AG09319 (cell line): ENCODE measurements at places on chromosomes 1 and 21.

- DNase-seq: no peak
Observed at GRCh38 chr1:15299179-15299578, 52.2 kb downstream of the FHAD1 start.

- DNase-seq: no peak
Observed at GRCh38 chr1:64505232-64505943, 35.5 kb downstream of the CACHD1 start.

DNA sequence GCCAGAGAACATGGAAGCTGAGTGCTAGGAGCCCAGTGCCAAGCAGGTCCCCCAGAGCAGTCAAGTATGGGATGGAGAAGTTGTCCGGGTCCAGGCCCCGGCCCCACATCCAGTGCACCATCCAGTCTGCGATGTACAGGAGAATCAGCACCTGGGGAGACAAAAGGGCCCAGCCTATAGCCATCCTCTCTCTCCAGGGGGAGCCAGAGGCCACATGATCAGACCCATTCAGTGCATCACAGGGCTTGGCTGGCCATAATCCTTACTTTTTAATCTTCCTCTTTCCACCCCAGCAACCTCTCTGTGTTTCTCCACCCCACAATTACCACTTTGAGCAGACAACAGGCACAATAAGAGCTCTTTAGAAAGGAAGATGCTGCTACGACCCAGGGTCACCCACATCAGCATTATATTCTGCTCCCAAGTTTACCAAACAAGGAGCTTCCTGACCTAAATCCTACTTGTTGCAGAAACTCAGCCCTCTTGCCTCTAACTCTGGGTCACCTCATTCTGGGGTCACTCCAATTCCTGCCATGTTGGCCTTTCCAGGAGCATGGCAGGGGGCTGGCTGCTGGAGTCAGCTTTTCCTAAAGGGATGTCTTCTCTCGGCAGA is 16.4 kb upstream of the RAB29 start:
- DNase-seq: no peak

- DNase-seq: no peak
Observed at GRCh38 chr1:208895181-208895580, 651.0 kb upstream of the PLXNA2 start.

GRCh38 chr1:231628207-231628876 is 1.8 kb downstream of the DISC1 start:
- DNase-seq: no peak

DNA sequence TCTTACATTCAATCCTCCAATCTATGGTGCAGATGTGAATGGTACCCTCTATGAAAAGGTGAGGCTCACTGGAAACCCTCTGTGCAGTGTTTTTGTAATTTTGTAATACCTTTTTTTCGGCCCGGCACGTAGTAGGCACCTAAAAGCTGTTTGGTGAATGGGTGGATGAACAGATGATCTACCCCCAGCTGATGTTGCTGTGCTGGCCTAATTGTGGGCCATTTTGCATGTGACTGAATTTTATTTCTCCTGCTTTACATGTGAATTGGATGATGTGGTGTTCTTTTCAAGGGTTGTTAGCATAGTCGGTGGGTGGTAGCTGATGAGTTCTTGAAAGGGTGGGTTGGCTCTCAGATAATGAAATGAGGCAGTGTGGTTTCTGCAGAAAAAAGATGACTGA is 10.4 kb downstream of the KDM4A start:
- no peak for DNase-seq

- DNase-seq: no peak
Observed at GRCh38 chr1:240391660-240392260, 220.2 kb downstream of the GREM2 start.

DNA sequence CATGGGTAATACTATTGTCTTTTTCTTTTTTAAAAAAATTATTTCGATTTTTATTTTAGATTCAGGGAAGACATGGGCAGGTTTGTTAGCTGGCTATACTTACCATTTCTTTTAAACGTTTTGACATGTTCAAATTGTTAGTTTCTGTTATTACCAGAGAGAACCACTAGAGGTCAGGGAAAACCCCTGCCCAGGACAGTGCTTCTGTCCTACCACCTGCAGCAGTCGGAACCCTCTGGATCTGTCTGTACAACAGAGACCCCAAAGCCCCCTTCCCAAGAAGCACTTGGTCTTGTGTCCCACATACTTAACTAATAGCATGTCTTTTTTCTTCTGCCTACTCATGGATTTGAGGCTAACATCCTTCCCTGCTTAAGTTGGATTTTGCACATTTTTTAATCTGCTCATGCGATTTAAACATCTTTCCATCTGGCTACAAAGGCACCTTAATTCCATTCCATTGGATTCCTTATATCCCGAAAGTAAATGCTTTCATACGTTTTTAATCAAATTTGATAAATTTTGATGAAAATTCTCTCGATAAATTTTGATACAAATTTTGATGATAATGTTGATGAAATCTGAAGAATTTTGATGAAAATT is 10.0 kb upstream of the C1orf115 start:
- DNase-seq: peak; percentile 7
